ENCODE measurements at places on chromosomes 1 and 21. TPM values are rescaled to one million over a fixed set of nuclear protein-coding genes. Genes with fewer than 3 reads are reported as not detected.

DNA sequence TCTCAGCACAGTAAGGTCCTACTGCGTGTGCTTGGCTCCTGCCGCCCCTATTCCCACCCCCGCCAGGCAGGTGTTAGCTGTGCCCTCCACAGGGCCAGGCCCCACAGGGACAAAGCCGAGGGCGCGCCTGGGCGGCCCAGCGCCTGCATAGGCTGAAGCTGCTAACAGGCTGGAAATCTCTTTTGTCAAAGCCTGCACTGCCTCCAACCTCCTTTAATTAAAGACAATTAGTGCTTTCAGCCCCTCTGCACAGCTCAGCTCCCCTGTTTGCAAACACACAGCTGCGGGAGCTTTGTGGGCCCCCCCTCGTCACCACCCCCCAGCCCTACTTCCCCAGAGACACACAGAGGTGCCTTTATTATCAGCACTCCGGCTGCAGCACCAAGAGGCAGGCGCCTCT, 95.9 kb downstream of the EPHB2 start:
- no peak for DNase-seq

GRCh38 chr21:39728341-39728740, 16.6 kb upstream of the IGSF5 start:
- no peak for DNase-seq

DNA sequence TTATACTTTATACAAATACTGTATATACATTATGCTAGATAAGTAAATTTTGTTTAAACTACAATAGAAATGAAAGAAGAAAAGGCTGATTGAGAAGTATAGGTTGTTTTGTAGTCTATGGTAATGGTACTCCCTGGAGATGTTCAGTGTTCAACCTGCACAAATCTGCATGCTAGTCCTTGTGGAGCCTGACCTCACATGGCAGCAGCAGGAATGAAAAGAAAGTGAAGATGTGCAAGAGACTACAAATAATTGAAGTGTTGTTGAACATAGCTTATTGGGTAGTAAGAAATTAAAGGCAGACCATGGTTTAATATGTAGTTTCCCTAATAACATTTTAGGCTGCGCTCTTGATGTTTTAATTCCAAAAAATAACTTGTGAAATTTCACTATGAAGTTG, 201.2 kb downstream of the TGFB2 start:
- DNase-seq, result no peak

- no peak for DNase-seq
Observed at GRCh38 chr1:186429017-186429416, 31.9 kb downstream of the PDC start.

DNA sequence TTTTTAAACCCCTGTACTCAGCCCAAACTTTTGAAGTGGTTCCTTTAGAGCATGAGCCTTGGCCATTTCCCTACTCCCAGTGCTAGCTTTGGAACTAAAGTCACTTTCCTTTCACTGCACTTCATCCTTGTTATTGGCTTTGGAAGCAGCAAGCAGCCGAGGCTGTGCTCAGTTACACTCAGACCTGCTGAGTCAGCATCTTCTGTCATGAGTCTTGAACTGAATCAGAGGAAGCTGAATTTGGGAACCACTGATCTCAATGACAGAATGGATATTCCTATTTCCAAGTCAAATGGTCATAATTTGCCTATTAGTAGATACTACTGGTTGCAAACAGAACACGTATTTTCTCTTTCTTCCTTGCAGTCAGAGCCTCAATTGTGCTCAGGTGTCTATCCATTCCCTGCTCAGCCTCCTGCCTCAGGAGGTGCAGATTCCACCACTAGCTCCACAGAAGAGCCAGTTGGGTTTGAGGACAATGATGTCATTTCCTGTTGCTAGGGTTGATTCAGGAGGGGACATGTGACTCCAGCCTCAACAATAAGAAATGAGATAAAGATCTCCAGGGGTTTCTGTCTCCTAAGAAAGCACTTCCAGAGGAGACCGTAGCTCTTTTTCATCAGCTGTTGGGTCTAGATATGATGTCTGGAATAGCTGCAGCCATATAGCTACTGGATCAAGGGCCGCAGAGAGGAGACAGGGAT, 44.9 kb upstream of the NTPCR start:
- no peak for DNase-seq

DNA sequence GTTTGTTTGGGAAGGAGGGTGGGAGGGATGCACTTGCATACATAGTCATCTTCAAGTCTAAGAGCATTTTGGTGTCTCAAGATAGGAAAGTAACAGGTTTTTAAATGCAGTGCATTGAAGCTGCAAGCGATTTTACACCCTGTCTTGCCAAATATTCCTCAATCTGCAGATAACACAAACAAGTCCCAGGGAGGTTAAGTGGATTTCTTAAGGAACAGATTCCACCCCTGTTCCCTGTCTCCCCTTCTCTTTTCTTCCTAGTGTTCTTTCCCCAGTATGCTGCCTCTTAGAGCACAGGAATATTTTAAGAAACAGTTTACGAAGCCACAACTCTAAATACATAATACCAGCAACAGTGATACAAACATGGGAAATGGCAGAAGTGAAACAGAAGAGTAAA, 389.9 kb downstream of the PLPP3 start:
- DNase-seq, result no peak

GRCh38 chr1:209674957-209675564, at the start of gene G0S2:
TSS of gene G0S2 (plus strand) at chr1:209675412. CDS start at chr1:209675685, 273 bp downstream.
- peak; percentile 64 for DNase-seq

- DNase-seq, result no peak
Observed at GRCh38 chr1:110135666-110136065, 14.6 kb upstream of the SLC6A17 start.

GRCh38 chr21:42356650-42357049, 5.9 kb upstream of the TFF2 start:
- no peak for DNase-seq

GRCh38 chr1:176656257-176656995, 193.5 kb downstream of the PAPPA2 start:
- no peak for DNase-seq

The CDC7 gene
- 37.6 TPM for total RNA-seq

The GBP7 gene
- not detected for total RNA-seq

The KRTAP21-2 gene
- not detected for total RNA-seq

The RPE65 gene
- total RNA-seq, result not detected

Measured in K562 (cell line).